ENCODE measurements at places on chromosomes 6 and 20. TPM values are rescaled to one million over a fixed set of nuclear protein-coding genes. Genes with fewer than 3 reads are reported as not detected.

Gene SEL1L2
- total RNA-seq: not detected

Gene SRMS
- not detected for total RNA-seq

Gene PHACTR1
- 0.05 TPM for total RNA-seq

Gene SLC26A8
- not detected for total RNA-seq

Gene NRN1
- total RNA-seq: 0.18 TPM

Gene JAG1
- total RNA-seq: 21.2 TPM

Data from Panc1 (cell line).